Fibroblast of lung (primary cell): ENCODE measurements at places on chromosomes 1 and 21. TPM values are rescaled to one million over a fixed set of nuclear protein-coding genes. Genes with fewer than 3 reads are reported as not detected.

Gene MRPL20
- polyA plus RNA-seq = 150 and 188 TPM in 2 replicates

Gene ARHGEF19
- 2.5 and 3.3 TPM in 2 replicates for polyA plus RNA-seq

Gene CELA3A
- polyA plus RNA-seq = not detected in 2 replicates

Gene CRYAA
- polyA plus RNA-seq = not detected in 2 replicates

Gene RALGPS2
- polyA plus RNA-seq = 26.1 and 53.8 TPM in 2 replicates

Gene CHRM3
- 0.02 TPM in 1 of 2 replicates, not detected in the other for polyA plus RNA-seq

Gene IVL
- polyA plus RNA-seq = 0.10 and 0.34 TPM in 2 replicates

Gene PADI2
- polyA plus RNA-seq = 0.03 TPM in 1 of 2 replicates, not detected in the other

Gene SDF4
- polyA plus RNA-seq = 133 and 180 TPM in 2 replicates

Gene SPRR2B
- polyA plus RNA-seq = not detected in 2 replicates

DNA sequence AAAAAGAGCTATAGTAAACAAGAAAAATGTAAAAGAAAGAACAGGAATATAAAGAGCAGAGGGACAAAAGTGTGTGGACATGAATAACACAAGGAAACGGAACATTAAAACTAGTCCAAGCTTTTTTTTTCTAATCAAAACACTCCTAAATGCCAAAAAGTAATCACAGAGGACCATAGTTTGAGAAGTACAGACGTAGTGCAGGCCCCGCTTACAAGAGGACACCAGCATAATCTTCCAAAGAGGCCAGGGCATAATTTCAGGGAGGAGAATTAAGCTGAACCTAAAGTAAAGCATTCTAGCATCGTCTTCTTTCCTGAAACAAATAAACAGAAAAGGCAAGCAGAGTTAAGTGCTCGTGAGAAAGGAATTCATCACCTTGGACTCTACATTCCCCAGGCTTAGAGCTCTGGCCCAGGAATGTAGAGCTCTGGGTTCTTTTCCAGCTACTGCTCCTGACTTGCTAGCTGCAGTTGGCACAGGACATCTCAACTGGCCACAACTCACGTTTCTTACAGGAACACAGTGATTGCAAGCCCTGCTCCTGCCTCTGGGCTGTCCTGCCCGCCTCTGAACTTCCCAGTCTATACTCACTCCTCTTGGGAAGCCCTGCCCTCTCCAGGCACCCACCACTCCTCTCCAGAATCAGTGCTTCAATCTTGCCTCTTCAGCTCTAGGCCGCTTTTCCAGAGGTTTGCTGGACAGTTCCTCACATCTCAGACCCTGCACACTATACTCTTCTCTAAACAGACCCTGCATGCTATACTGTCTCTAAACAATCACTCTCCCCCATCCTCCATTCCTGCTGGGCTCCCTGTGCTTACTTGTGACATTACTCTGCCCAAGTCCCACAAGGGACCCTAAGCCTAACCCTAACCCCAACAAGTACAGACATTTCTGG lies 9.8 kb downstream of the RGS8 start:
- no peak for DNase-seq
- no peak overlapping the region for H3K4me3 ChIP-seq
- H3K4me1 ChIP-seq = no peaks in the 10 kb centered on the region
- H3K27ac ChIP-seq = no peak overlapping the region

GRCh38 chr1:30675761-30676160 lies 47.6 kb downstream of the MATN1 start:
- H3K27me3 ChIP-seq = no peaks in the 10 kb centered on the region
- no peaks in the 10 kb centered on the region for H3K36me3 ChIP-seq
- H3K4me1 ChIP-seq = no peaks in the 10 kb centered on the region
- H3K27ac ChIP-seq = no peak overlapping the region

GRCh38 chr1:32208891-32209328 lies at the start of gene DCDC2B:
Gene DCDC2B, plus strand, starts transcription at chr1:32209089. Its CDS starts 5 bp downstream, at chr1:32209094.
- H3K27ac ChIP-seq = no peak within 1 kb of the TSS
- H3K4me3 ChIP-seq = no peak within 1 kb of the TSS
- no peaks in the 10 kb centered on the region for H3K36me3 ChIP-seq
- peak; percentile 55 for DNase-seq
- no peaks in the 10 kb centered on the region for H3K27me3 ChIP-seq
- peaks cover 3% of the 10 kb centered on the region for H3K4me1 ChIP-seq

- H3K36me3 ChIP-seq = no peaks in the 10 kb centered on the region
- no peaks in the 10 kb centered on the region for H3K4me1 ChIP-seq
- no peak overlapping the region for H3K27ac ChIP-seq
- no peak for DNase-seq
These were observed 216 bp downstream of the PRKCZ start for GRCh38 chr1:2050461-2050792.

DNA sequence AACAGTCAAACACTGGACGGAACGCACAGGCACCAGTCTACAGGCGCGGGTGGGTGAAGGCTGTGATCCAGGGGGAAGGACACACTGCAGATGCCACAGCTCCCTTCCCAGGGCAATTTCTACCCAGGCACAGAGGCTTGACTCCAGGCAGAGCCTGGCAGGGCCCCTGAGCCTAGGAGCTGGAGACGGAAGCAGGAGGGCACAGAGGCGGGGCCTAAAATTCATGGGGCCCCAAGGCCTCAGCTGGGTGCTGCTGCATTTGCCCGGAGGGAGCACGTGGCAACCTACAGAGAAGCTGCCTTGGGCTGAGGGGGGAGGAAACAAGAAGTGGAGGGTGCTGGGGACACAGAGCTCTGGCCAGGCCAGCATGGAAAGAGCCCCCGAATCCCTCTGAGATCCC lies 41.2 kb downstream of the UBE2G2 start:
- no peak for DNase-seq
- H3K4me1 ChIP-seq = no peaks in the 10 kb centered on the region
- H3K4me3 ChIP-seq = no peak overlapping the region
- H3K27me3 ChIP-seq = no peaks in the 10 kb centered on the region
- no peaks in the 10 kb centered on the region for H3K36me3 ChIP-seq

DNA sequence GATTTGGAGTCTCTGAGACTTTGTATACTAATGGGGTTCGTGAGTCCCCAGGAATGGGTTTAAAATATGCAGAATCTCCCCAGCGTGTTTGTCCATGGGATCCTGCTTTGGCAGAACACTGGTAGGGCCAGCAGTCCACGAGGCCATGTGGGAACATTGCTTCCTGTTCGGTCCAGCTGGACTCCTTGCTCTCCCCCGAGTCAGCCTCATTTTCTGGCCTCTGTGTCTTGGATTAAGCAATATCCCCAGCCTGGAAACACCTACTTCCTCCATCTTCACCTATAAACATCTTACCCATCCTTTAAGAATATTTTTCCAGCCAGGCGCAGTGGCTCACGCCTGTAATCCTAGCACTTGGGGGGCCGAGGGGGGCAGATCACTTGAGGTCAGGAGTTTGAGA lies 142.4 kb downstream of the NAV1 start:
- no peak for DNase-seq
- H3K4me1 ChIP-seq = peaks cover 3% of the 10 kb centered on the region
- no peaks in the 10 kb centered on the region for H3K27me3 ChIP-seq
- H3K4me3 ChIP-seq = no peak overlapping the region
- H3K36me3 ChIP-seq = no peaks in the 10 kb centered on the region

- H3K4me1 ChIP-seq = peaks cover 13% of the 10 kb centered on the region
- H3K4me3 ChIP-seq = no peak overlapping the region
- H3K27me3 ChIP-seq = no peaks in the 10 kb centered on the region
- no peaks in the 10 kb centered on the region for H3K36me3 ChIP-seq
- no peak overlapping the region for H3K27ac ChIP-seq
- DNase-seq = no peak
These were observed 363.5 kb upstream of the PTBP2 start for GRCh38 chr1:96358057-96358456.

GRCh38 chr1:192256674-192257334 lies 60.0 kb upstream of the RGS21 start:
- H3K4me3 ChIP-seq = no peak overlapping the region
- no peak overlapping the region for H3K27ac ChIP-seq
- H3K4me1 ChIP-seq = no peaks in the 10 kb centered on the region
- no peaks in the 10 kb centered on the region for H3K27me3 ChIP-seq
- H3K36me3 ChIP-seq = no peaks in the 10 kb centered on the region
- DNase-seq = peak; percentile 2

- H3K36me3 ChIP-seq = peaks cover 7% of the 10 kb centered on the region
These were observed 5.5 kb downstream of the PAQR7 start for GRCh38 chr1:25869909-25870606.

DNA sequence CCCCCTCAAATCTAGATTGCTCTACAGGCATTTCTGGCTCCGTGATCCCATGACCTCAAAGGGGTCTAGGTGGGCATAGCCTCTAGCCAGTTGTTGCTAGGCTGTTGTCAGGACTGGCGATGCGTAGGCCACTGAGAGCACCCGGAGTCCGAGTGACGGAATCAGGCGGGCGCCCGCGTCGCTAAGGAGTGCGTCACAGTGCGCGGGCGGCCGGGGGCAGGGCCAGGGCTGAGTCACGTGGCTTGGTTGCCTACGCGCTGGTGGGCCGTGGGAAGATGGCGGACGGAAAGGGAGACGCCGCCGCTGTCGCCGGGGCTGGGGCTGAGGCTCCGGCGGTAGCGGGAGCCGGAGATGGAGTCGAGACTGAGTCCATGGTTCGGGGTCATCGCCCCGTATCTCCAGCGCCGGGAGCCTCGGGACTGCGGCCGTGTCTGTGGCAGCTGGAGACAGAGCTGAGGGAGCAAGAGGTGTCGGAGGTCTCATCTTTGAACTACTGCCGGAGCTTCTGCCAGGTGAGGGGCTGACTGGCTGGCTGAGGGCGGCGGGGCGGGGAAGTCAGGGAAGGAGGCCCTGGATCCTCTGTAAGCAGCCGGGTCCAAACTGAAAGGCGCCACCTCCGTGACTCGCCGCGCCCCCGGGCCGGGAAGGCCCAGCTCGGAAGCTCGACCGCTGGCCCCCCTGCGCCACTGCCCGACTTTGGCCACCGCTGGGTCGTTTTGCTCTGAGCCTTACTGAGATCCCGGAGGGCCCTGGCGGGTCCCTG lies at the start of gene RLF:
Gene RLF (plus strand): TSS at position 263 of the 763 bp plus-strand sequence. CDS start 13 bp downstream, at position 276.
- H3K27me3 ChIP-seq = peaks cover 5% of the 10 kb centered on the region
- peak; percentile 93 for DNase-seq
- H3K4me3 ChIP-seq = peak within 1 kb of the TSS; percentile 97
- peaks cover 4% of the 10 kb centered on the region for H3K4me1 ChIP-seq
- peak within 1 kb of the TSS; percentile 97 for H3K27ac ChIP-seq

DNA sequence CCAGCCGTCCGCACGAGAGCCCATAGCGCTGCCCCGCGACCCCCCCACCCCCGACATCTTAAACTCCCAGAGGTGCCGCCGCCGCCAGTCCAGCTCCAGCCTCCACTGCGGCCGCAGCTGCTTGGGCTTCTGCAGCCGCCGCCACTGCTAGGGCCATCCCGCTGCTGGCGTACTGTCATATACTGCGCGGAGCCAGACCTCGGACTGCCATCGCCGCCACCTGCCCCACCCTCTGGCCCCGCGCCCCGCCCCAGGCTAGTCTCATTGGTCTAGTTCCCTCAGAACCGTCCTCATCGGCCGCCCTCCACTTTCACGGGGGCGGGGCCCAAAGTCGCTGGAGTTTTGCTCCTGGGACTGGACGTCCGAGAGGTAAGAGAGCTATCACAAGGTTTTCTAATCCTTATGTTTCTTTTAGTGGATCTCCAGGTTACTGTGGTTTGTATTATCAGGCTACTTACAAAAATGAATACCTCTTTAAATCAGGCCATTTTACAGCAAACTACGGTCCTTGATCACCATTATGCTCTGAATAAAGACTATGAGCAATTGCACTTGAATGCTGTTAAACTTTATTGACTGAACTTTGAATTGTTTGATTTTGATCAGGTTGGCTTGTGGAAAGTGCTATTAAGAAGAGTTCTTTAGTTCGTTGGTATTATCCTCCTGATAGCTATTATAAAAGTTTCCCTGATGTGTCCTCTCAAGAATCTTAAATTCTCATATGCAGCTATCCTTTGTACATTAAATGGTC lies 2.8 kb upstream of the CD1D start:
- peak overlapping the region; percentile 51 for H3K4me3 ChIP-seq
- H3K4me1 ChIP-seq = no peaks in the 10 kb centered on the region
- DNase-seq = peak; percentile 56

GRCh38 chr1:170819781-170820180 lies 115.6 kb upstream of the MROH9 start:
- no peak overlapping the region for H3K27ac ChIP-seq
- DNase-seq = no peak

DNA sequence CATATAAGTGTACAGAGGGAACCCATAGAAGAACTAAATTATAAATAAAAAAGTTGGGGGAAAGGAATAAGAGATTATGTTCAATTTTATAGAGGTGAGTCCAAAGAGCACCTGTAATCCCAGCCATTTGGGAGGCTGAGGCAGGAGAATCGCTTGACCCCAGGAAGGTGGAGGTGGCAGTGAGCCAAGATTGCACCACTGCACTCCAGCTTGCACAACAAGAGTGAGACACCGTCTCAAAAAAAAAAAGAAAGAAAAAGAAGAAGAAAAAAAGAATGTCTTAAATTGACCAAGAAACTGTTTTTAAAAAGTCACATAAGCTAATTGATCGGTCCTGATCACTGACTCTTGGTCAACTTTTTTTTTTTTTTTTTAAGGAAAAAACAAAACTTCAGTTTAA lies 19.1 kb upstream of the ATF3 start:
- H3K27ac ChIP-seq = no peak overlapping the region
- DNase-seq = no peak
- no peak overlapping the region for H3K4me3 ChIP-seq
- no peaks in the 10 kb centered on the region for H3K4me1 ChIP-seq
- H3K36me3 ChIP-seq = no peaks in the 10 kb centered on the region

GRCh38 chr1:228345201-228345930 lies 61.3 kb downstream of the TRIM11 start:
- DNase-seq = no peak
- no peaks in the 10 kb centered on the region for H3K4me1 ChIP-seq
- no peaks in the 10 kb centered on the region for H3K36me3 ChIP-seq
- no peak overlapping the region for H3K4me3 ChIP-seq

- peak overlapping the region; percentile 71 for H3K27ac ChIP-seq
- no peaks in the 10 kb centered on the region for H3K27me3 ChIP-seq
- H3K4me3 ChIP-seq = no peak overlapping the region
- H3K4me1 ChIP-seq = peaks cover 33% of the 10 kb centered on the region
- peak; percentile 98 for DNase-seq
These were observed 10.2 kb downstream of the SPSB1 start for GRCh38 chr1:9302745-9303524.

- no peaks in the 10 kb centered on the region for H3K36me3 ChIP-seq
- H3K27ac ChIP-seq = no peak overlapping the region
- no peak overlapping the region for H3K4me3 ChIP-seq
- H3K4me1 ChIP-seq = no peaks in the 10 kb centered on the region
These were observed 9.6 kb downstream of the PM20D1 start for GRCh38 chr1:205840146-205840923.

DNA sequence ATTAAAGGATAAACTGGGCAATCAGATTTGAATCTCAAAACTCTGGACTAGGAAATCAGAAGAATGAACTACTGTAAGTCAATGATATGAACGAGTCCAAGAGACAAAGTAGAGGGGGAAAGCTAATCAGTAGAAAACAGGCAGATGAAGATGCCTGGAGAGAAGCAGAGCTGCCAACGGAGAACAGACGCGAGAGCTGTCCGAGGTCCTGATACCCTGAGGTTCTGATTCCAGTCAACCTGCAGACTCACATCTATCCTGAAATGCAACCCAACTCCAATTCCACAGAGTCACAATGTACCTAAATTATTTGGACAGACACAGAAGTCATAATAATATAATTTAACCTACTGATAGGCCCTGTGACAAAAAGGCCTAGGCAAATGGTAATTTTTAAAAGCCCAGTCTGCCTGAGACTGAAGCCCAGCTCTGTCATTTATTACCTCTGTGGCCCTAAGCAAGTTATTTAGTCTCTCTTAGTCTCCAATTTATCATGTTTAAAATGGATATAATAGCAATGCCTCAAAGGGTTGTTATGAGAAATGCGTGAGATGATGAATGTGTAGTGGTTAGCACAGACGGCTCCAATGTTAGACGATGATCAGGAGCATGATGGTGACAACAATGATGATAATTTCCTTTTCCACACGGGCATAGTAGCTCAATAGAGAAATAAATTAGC lies 33.4 kb downstream of the RGS7 start:
- H3K4me1 ChIP-seq = no peaks in the 10 kb centered on the region
- no peaks in the 10 kb centered on the region for H3K27me3 ChIP-seq
- H3K27ac ChIP-seq = no peak overlapping the region
- no peaks in the 10 kb centered on the region for H3K36me3 ChIP-seq
- H3K4me3 ChIP-seq = no peak overlapping the region
- DNase-seq = peak; percentile 56
